Breast epithelium (tissue), 4 donors: ENCODE measurements at places on chromosomes 5 and 9.

- no peak overlapping the region for H3K4me3 ChIP-seq
- peaks cover 10% of the 10 kb centered on the region for H3K27me3 ChIP-seq
- DNase-seq, result peak; percentile 17
- H3K4me1 ChIP-seq, result no peaks in the 10 kb centered on the region
- no peaks in the 10 kb centered on the region for H3K36me3 ChIP-seq
Observed at GRCh38 chr5:773517-774264, 10.8 kb downstream of the ZDHHC11B start.

DNA sequence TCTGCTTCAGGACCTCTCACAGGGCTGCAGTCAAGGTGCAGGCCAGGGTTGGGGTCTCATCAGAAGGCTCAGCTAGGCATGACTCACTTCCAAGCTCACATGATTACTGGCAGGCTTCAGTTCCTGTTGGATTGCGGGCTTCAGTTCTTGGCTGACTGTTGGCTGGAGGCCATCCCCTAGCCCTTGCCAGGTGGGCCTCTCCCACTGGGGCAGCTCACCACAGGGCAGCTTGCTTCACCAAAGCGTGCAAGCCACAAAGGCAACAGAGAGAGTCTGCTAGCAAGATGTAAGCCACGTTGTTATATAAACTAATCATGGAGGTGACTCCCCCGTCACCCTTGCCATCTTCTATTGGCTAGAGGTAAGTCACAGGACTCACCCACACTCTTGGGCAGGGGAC lies 14.4 kb downstream of the CPLX2 start:
- H3K27ac ChIP-seq, result no peak overlapping the region
- no peak overlapping the region for H3K4me3 ChIP-seq
- H3K36me3 ChIP-seq, result no peaks in the 10 kb centered on the region
- no peaks in the 10 kb centered on the region for H3K4me1 ChIP-seq

- DNase-seq, result no peak
- no peak overlapping the region for H3K4me3 ChIP-seq
- H3K27me3 ChIP-seq, result no peaks in the 10 kb centered on the region
- no peak overlapping the region for H3K27ac ChIP-seq
- no peaks in the 10 kb centered on the region for H3K4me1 ChIP-seq
- no peaks in the 10 kb centered on the region for H3K36me3 ChIP-seq
Observed at GRCh38 chr5:52922384-52922783, 66.8 kb upstream of the ITGA2 start.

GRCh38 chr5:89849830-89850512 lies 559.6 kb downstream of the CETN3 start:
- H3K4me1 ChIP-seq, result no peaks in the 10 kb centered on the region
- H3K36me3 ChIP-seq, result no peaks in the 10 kb centered on the region
- no peak for DNase-seq
- no peak overlapping the region for H3K27ac ChIP-seq
- no peak overlapping the region for H3K4me3 ChIP-seq
- no peaks in the 10 kb centered on the region for H3K27me3 ChIP-seq

DNA sequence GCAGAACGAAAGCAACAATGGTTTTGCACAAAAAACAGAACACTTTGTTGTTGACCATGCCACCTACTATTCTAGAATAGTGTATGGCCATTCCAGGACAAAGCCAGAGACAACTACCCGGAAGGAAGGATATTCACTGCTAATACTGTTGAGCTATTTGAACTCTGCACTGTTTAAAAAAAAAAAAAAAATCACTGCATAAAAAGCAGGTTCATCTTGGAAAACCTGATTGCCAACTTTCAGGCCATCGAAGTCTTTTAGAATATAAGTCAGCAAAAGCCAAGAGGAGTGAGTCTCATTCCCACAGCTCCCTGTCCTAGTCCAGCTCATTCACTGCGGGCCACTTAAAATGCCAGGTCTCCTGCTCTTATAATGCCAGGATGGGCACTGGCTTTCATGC lies 4.0 kb downstream of the ENC1 start:
- DNase-seq, result no peak
- H3K4me3 ChIP-seq, result no peak overlapping the region
- H3K27me3 ChIP-seq, result no peaks in the 10 kb centered on the region

- no peaks in the 10 kb centered on the region for H3K36me3 ChIP-seq
- no peaks in the 10 kb centered on the region for H3K4me1 ChIP-seq
- peak overlapping the region; percentile 97 for H3K27ac ChIP-seq
- no peak for DNase-seq
Observed at GRCh38 chr5:2753452-2754420, 2.3 kb upstream of the IRX2 start.

DNA sequence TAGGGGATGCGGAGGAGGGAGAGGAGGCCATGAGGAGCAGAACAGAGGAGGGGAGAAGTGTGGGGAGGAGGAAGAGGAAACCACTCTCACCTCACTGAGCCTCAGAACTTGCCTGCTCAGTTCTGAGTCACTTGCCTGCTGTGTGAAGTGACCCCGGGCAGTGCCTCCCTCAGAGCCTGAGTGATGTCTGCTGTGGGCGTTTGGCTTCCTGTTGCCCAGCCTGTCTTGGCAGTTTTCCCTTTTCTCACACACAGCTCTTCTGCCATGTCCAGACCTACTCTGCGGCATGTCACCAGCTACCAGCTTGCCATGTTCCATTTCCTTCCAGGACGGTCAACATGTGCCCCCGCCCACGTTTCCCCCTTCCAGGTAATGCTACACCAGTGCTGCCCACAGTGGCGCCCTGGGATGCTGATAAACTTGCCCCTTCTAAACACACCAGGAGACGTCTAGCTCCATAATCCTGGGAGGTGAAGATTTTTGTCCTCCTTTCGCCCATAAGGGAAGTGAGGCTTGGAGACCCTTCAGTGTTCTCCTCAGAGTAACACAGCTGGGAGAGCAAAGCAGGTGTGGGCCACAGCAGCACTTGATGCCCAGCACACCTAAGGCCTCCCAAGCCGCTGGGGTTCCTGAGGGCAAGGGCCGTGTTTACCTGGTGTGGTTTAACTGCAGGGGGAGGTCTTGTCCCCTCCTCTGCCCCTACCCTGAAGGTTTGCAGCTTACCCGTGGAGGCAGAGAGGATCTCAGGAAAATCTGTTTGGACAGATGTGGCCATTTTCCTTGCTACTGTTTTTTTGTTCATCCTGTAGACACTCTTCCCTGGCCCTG lies 63.8 kb upstream of the RNF130 start:
- no peaks in the 10 kb centered on the region for H3K27me3 ChIP-seq
- no peaks in the 10 kb centered on the region for H3K36me3 ChIP-seq
- no peak overlapping the region for H3K4me3 ChIP-seq
- H3K4me1 ChIP-seq, result no peaks in the 10 kb centered on the region
- DNase-seq, result peak; percentile 26

DNA sequence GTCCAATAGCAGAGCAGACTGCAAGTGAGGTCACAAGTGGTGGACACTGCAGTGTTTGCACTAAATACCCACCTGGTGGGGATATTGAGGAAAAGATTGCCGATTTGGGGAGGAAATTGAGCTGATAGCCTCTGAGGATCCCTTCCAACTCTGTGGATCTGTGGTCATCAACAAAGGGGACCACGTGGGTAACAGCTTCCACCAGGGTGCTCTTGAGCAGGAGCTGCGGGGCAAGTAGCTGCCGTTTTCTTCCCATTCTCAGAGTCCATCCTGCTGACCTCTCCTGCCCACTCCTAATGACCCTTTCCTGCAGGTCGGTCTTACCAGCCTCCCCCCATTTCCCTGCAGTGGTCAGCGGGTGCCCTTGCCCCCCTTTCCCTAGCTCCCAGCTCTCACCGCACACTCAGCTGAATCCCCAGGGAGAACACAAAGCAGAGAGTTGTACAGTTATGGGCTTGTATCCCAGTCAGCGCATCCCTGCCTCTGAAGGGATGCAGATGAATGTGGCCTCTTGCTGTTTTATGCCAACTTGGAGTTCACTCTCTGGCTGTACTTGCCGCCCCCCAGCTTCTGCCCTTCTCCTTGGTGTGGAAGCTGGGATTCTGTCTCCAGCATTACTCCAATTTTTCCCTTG lies 18.0 kb downstream of the DAPK1 start:
- no peaks in the 10 kb centered on the region for H3K36me3 ChIP-seq
- DNase-seq, result no peak
- no peak overlapping the region for H3K27ac ChIP-seq

DNA sequence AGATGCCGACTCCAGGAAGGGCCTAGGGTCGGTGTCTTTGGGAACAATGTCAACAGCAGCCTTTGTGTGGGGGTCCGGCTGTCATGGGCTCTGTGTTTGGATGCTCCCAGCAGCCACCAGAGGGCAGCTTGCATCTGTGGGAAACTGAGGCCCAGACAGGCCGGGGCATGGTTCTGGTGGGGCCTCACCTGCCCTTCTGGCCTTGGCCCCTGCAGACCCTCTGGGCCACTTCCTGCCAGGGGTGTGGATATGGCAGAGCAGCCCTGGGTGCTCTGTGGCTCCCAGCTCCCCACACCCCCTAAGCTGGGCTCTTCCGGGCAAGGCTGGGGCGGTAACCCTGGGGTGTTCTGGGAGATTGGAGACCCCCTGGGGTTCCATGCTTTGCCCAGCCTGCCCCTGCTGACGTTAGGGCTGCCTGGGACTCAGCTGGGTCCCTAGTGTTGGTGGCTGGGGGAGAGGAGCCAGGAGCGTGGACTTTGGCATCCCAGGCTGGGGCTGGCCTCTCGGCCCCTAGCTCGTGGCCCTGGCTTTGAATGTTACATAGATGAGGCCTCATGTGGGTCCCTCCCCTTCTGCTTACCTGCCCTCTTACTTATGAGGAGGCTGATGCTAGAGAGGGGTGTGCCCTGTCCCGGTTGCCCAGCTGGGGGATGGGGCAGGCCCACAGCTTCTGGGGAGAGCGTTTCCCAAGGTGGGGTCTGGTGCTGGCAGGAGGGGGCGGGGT lies 38.3 kb downstream of the RXRA start:
- DNase-seq, result no peak
- no peaks in the 10 kb centered on the region for H3K27me3 ChIP-seq
- no peak overlapping the region for H3K4me3 ChIP-seq
- H3K36me3 ChIP-seq, result no peaks in the 10 kb centered on the region

DNA sequence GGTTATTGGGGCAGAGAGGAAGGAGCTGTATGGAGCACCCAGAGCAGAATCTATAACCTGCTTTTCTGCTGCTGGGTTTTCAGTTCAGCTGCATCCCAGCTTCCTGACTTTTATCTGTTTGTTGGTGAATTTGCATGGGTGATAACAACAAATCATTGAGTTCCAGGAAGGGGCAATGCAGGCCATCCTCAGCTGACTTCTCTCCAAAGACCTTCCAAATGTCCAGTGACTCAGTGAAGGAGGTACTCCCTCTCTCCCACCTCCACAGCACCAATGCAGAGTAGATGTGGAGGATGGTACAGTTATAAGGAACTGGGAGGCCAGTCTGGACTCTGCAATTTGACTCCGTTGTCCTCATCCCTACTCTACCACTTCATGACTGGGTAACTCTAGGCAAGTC lies 1.6 kb upstream of the TXN start:
- no peaks in the 10 kb centered on the region for H3K36me3 ChIP-seq
- no peak for DNase-seq
- H3K4me1 ChIP-seq, result peaks cover 9% of the 10 kb centered on the region
- no peak overlapping the region for H3K4me3 ChIP-seq

DNA sequence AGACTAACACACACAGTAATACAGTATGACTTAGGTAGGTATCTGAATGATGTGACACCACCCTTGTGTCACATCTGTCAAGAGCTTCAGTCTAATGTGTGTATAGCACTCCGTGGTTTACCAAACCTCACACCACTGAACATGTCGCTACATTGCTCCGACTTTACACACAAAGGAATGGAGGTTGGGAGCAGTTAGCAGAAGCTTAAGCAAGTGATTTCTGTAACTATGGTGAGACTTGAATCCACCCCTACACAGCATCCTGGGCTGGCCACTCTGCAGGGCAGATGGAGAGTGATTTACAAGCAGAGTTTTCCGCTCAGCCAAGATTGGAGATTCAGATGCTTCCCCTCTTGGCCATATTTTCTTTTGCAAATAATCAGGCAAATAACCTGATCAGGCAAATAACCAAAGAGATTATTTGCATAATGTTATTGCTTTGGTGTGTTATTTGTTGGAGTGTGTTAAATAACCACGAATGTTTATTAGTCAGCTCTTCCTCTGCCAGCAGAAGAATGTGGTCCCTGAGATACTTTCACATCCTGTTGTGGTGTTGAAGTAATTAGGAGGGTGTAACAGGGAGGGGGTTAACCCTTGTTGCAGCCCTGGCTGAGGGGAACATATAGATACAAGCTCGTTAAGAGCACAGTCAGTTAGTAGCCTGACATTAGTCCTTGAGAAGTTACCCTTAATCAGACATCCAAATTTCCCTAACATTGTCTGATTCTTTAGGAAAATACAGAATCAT lies 92.8 kb downstream of the SNX18 start:
- H3K27ac ChIP-seq, result no peak overlapping the region
- H3K27me3 ChIP-seq, result no peaks in the 10 kb centered on the region
- H3K4me1 ChIP-seq, result no peaks in the 10 kb centered on the region
